ENCODE measurements at places on chromosomes 6 and 20.

DNA sequence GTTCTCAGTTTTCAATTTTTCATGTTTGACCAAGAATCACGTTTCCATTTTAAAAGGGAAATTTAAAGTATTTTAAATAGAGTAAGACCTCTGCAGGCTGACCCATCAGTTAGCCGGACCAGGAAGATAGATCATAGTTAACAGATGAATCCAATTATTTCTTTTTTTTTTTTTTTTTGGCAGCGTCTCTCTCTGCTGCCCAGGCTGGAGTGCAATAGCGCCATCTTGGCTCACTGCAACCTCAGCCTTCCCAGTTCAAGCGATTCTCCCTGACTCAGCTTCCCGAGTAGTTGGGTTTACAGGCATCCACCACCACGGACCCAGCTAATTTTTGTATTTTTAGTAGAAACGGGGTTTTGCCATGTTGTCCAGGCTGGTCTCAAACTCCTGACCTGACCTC is 256.7 kb upstream of the CNR1 start:
- no peak for DNase-seq

DNA sequence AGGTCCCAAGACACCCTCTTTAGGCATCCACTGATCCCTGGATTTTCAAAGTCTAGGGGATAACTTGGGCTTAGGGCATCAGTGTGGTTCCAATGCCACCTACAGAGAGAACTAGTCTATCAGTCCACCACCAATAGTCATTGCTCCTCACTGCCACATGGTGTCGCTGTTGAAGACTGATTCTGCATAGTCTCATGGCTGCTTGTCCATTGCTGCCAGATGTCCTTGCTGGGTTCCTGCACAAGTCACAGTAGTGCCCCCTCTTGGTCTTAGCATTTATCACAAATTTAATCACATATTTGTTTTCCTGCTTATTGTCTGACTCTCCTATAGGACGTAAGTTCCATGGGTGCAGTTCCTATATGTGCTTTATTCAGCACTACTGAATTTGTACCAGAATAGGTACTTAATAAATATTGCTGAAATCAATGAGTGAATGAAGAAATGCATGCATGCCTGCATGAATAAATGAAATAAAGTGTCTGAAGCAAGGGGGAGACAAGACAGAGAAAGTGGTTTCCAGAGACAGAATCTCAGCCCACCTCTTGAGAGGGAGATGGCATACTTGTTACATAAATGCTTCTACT is 45.9 kb upstream of the RALY start:
- peak; percentile 7 for DNase-seq

GRCh38 chr20:54227751-54228150 is 19.9 kb downstream of the PFDN4 start:
- DNase-seq = no peak

DNA sequence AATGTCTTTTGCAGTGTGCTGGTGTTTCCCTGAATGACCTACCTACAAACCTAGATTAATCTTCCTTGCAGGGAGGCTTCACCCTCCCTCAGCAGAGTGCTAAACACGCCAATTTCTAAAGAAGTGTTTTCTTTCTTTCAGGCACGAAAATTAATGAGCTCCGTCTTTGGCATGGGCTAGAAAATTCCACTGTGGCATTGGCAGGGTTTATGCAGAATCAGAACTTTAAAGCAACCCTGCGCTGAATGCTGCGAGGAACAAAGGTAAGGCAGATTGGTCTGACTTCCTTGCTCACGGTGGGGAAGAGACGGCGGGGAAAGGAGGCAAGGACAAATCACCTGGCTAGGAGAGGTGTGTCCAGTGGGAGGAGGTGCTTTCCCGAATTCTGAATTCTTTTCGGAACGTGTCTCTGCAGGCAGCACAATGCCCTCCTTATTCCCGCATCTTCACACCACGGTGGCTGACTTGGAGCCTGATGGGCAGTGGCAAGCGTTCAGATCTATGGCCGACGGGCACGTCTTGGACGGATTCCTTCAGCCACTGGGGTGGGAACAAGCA is 6.2 kb upstream of the BANF2 start:
- no peak for DNase-seq

DNA sequence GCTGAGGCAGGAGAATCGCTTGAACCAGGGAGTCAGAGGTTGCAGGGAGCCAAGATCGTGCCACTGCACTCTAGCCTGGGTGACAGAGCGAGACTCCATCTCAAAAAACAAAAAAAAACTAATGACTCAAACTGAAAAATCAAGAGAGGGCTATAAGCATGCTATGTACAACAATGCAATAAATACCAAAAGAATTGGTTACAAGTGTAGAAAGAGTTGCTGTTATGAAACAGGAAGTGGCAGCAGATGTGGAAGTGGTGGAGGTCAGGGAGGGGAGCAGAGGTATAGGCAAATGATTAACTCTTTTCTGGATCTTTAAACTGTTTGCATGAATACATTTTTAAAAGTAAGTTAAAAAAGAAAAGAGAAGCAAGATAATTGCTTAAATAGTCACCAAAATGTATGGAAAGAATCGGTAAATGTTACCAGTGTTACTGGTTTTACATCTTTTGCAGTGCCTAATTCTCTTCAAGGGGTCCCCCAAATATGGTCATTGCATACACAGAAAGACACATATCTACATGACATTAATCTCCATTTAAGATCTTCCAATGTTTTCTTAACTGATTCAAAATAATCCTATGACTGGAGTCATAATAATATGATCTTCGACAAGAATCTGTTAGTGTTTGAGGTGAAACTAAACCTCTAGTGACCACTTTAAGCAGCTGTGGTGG is 15.0 kb downstream of the CALHM6 start:
- DNase-seq = peak; percentile 8

DNA sequence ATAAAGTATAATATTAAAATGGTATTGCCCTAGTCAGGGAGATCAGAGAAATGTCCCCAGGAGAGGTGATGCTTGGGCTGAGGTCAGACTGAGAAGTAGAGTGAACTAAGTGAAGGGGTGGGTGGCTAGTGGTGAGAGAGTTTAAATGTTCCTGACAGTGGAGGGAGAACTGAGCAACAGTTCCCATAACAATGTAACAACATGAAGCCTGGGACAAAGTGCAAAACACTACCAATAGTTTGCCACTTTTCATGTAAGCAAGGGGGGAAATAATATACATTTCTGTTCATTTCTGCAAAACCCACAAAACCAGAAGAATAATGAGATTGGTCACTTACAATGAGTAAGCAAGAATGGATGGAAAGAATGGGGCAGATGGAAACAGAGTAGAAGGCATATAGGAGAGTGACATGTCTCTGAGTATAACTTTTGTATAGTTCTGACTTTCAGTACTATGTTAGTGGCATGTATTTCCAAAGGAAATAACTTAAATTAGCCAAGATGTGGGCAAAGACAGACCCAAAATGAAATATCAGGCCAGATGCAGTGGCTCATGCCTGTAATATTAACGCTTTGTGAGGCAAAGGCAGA is 13.3 kb upstream of the FAXC start:
- DNase-seq = no peak

DNA sequence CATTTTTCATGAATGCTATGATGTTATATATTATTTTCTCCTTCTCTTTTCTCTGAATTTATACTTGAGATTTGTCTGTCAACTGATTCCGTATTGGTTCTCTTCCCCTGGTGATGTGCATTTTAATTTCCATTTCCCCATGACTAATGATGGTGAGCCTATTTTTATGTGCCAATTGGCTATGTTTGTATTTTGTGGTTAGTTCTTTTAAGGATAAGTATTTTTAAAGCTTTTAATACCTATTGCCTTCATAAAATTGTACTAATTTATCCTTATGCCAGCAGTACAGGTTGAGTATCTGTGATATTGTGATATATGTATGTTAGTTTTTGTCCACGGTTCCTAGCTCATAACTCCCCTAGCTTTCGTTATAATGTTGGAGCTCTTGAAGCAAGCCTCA is 2.8 kb downstream of the POLH start:
- no peak for DNase-seq

DNA sequence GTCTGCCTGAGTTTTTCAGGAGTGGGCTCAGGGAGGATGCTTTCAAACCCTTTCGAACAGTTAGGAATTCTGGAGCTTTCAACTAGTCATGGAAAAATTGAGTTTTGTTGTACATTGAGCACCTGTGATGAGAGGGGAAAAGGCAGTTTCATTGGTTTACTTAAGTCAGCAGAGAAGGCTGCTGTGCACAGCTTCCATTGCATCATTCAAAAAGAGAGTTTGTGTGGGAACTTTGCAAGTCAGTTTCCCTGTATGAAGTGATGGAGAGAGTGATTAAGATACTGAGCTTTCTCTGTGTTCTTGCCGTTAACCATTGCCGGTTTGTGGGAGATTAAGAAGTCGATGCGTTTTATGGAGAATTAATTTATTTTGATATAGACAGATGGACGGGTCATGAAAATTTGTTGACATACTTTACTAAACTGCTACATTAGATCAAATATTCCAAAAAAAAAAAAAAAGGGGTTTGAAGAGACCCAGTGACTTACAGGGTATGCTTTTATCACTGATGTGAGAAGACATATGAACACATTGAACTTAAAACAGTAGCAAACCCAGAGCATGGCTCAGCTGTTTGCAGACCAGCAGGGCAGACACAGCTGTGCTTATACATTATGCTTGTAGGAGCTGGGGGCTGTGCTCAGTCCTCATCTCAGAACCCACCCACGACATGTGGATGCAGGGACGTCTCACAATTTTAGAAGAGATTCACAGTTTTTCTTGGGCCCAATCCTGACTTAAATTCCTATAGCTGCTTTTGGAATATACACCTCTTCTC is 234.1 kb downstream of the SOX4 start:
- DNase-seq = no peak

GRCh38 chr6:62429781-62430180 is 143.8 kb upstream of the KHDRBS2 start:
- DNase-seq = no peak

GRCh38 chr6:130779658-130780033 is 47.6 kb upstream of the SMLR1 start:
- no peak for DNase-seq

DNA sequence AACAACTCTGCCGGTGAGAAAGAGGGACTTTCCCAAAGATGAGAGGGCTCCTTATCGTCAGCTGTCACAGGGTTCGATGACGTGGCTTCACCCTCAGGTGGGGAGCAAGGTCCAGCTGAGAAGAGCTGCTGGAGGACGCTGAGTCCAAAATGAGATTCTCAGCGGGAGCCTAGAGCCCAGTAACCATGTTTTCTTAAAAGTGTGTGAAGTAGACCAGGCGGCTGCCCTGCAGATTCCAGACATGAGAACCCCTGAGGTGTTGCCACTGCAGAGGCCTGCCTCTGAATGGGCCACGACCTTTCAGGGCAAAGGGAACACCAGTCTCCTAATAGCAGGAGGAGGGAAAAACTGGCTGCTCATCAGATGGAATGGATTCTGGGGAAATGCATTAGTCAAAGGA is 375.1 kb downstream of the BTBD9 start:
- no peak for DNase-seq

DNA sequence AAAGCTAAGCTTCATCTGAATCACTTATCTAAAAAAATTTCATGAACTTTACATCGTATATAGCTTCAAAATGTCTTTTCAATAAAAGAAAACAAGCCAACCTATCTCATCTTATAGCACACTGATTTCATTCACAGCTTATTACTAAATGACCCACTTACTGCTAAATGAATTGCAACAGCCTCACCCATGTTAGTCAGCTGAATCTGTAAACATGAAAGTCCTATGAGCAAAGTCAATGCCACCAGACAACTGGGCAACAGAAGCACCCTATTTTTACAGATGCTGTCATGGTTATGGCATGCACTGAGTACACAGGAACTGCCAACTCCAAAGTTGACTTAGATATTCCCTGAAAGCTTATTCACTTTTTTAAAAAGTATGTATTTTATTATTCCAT is 41.2 kb upstream of the DST start:
- DNase-seq = no peak

GRCh38 chr20:48905297-48905647 is 16.2 kb upstream of the ARFGEF2 start:
- DNase-seq = no peak

GRCh38 chr6:134544737-134545136 is 226.8 kb upstream of the SGK1 start:
- DNase-seq = no peak

- no peak for DNase-seq
Observed at GRCh38 chr6:71038711-71039344, 82.0 kb upstream of the B3GAT2 start.

- no peak for DNase-seq
Observed at GRCh38 chr6:145891126-145891525, 73.0 kb downstream of the SHPRH start.

DNA sequence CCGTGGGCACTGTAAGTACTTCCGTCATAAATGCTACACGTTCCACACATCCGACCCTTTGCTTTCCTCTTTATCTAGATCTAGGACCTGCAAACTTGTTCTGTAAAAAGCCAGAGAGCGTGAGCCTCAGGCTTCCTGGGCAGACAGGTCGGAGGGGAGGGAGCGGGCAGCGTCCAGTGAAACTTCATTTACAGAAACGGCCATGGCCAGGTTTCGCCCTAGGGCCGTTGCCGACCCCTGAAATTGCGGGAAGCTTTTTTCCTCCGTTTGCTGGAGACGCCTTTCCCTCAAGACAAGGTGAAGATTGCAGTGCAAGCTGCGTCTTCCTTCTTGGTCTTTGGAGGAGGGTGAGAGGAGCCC is 155.4 kb downstream of the DLL1 start:
- no peak for DNase-seq

DNA sequence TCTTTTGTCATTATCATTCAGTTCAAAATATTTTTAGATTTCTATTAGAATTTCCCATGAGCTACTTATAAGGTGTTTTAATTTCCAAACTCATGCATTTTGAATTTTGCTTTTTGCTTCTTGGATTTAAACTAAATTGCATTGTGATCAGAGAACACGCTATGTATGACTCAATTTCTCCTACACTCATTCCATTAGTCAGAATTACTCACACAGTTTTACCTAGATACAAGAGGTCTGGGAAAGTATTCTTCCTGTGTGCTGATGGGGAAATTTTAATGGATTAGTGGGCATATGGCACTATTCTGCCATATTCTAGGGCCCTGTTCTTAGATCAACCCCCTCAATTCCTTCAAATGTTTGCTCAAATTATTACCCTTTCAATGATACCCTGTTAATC is 49.9 kb upstream of the BMP5 start:
- DNase-seq = no peak

GRCh38 chr20:50138479-50139393 is 14.8 kb downstream of the PEDS1 start:
- DNase-seq = no peak

GRCh38 chr6:137133122-137133521 is 40.3 kb downstream of the IL22RA2 start:
- no peak for DNase-seq

- DNase-seq = no peak
Observed at GRCh38 chr6:8558953-8559352, 123.6 kb upstream of the SLC35B3 start.

- DNase-seq = no peak
Observed at GRCh38 chr6:140732155-140732554, 1357.7 kb upstream of the CITED2 start.

All from stimulated activated CD8-positive, alpha-beta memory T cell treated with anti-CD3 and anti-CD28 coated beads, Interleukin-7, amount 100 ng/mL, for 4 hours (primary cell).